ENCODE measurements at places on chromosomes 6 and 20.
A peak's percentile ranks its signal among the peaks of the same experiment; 100 is the strongest.

DNA sequence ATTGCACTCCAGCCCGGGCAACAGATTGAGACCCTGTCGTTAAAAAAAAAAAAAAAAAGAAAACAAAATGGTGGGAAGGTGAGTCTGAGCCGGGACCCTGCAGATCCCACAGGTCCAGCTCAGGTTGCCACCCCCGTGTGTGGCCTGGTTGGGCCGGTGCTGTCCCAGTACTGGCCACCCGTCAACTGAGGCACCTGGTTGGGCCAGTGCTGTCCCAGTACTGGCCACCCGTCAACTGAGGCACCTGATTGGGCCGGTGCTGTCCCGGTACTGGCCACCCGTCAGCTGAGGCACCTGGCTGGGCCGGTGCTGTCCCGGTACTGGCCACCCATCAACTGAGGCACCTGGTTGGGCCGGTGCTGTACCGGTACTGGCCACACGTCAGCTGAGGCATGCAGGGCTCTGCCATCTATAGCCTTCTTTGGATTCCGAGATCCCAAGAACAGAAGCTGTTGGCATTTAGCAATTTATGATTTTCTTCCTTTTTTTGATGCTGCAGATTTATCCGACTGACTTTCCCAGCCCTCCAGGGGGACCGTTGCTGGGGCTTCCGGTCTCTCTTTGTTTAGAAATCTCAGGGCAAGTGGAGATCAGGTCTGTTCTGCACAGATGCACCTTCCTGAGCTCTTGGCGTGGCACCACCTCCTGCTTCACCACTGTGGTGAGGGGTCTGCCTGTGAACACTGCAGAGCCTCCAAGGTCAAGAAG lies 113.8 kb downstream of the SYCP2 start:
- no peak for DNase-seq

DNA sequence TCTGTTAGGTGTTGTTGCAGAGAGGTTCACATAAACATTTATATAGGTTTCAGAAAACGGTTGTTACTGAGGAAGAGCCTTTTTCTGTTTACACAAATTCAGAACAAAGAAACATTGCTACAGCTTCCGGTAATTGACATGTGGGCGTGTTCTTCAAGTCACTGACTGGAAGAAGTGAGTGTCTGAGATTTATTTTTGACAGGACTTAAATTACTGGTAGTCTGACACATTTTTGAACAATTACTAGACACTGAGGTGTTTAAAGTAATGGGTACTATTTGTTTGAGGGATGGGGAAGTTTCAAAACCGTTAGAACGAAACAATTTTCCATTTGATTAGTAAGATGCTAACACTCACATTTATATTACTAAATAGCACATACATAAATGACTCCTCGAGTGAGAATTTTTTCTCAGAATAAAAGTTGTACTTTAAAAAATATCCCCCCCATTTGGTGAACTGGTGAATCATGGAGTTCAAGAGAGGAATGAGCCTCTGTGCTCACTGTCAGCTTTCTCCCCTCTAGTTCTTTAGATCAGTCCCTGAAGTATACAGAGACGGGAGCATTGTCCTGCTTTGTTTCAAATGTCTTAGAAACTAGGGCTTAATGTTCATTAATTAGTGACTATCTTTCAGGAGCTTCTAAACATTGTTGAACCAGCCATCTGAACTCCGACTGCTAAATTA lies 98.7 kb downstream of the TSHZ2 start:
- DNase-seq: no peak

DNA sequence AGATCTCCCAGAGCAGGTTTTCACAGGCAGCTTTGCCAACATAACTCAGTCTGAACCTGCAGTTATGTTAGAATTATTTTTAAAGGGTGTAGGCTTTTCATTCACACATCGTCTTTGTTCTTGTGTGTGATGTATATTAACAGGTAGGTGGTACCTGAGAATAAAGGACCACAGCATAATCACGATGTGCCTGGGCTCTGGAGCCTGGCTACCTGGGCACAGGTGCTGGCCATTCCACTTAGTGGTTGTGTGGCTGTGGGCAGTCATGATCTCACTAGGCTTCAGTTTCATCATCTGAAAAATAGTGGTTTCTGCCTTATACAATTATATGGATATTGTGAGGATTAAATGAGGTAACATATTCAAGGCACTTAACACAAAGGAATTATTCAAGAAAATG lies 6.4 kb downstream of the CD109 start:
- no peak for DNase-seq

DNA sequence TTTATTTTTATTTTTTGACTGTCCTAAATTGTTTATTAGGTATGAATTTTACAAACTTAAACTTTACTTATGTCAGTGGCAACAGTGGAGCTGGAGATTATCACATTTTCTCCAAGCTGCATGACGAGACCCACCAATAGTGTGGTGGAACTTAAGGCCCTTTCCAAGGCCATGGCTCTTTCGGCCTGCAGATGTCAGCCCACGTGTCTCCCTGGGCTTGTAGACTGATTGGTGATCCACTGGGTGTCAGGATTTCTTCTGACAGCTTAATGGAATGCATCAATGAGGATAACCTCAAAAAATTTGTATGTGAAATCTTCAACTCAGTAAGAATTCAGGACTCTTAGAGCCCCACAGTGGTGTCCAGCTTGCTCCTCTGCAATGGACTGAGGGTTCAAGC lies 32.3 kb upstream of the OVOL2 start:
- DNase-seq: no peak

GRCh38 chr20:1813674-1814635 lies 81.3 kb upstream of the SIRPA start:
- DNase-seq: no peak

- DNase-seq: no peak
Measured at GRCh38 chr20:58088105-58088504, 140.3 kb downstream of the ANKRD60 start.

DNA sequence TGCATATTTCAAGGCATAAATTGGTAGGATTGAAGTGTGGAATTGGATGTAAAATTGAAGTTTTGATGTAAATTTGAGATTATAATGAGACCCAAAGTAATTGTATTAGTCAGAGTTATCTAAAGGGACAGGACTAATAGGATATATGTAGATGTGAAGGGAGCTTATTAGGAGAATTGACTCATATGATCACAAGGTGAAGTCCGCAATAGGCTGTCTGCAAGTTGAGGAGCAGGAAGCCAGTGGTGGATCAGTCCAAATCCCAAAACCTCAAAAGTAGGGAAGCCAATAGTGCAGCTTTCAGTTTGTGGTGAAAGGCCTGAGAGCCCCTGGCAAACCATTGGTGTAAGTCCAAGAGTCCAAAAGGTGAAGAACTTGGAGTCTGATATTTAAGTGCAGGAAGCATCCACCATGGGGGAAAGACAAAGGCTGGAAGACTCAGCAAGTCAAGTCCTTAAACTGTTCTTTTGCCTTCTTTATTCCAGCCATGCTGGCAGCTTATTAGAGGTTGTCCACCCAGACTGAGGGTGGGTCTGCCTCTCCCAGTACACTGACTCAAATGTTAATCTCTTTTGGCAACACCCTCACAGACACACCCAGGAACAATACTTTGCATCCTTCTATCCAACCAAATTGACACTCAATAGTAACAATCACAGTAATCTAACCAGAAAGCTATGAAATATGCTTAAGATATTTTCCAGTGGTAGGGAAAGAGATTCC lies 442.6 kb upstream of the PTCHD4 start:
- DNase-seq: no peak

DNA sequence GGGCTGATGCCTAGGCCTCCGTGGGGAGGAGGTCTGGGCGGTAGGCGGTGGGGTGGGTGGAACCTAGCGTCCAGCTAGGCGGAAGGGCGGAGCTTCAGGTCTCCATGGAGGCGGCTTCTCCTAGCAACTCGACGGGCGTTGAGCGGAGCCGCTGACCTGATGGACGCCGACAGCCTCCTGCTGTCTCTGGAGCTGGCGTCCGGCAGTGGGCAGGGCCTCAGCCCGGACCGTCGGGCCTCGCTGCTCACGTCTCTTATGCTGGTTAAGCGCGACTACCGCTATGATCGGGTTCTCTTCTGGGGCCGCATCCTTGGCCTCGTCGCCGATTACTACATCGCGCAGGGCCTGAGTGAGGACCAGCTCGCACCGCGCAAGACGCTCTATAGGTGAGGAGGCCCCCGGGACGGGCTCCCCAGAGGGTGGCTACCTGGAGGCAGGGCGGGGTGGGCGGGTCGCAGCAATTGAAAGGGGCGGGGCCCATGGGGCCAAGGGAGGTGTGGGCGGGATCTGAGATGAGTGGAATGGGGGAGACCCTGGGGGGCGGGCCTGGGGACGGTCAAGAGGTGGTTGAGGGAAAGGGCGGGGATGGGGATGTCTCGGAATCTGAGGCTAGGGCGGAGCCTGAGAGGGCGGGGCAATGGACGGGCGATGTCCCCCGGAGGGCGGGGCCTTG lies at the start of gene RSPH9:
TSS of gene RSPH9 (plus strand) at position 97 of the 673 bp plus-strand sequence. CDS start at position 160, 63 bp downstream.
- DNase-seq: peak; percentile 48

DNA sequence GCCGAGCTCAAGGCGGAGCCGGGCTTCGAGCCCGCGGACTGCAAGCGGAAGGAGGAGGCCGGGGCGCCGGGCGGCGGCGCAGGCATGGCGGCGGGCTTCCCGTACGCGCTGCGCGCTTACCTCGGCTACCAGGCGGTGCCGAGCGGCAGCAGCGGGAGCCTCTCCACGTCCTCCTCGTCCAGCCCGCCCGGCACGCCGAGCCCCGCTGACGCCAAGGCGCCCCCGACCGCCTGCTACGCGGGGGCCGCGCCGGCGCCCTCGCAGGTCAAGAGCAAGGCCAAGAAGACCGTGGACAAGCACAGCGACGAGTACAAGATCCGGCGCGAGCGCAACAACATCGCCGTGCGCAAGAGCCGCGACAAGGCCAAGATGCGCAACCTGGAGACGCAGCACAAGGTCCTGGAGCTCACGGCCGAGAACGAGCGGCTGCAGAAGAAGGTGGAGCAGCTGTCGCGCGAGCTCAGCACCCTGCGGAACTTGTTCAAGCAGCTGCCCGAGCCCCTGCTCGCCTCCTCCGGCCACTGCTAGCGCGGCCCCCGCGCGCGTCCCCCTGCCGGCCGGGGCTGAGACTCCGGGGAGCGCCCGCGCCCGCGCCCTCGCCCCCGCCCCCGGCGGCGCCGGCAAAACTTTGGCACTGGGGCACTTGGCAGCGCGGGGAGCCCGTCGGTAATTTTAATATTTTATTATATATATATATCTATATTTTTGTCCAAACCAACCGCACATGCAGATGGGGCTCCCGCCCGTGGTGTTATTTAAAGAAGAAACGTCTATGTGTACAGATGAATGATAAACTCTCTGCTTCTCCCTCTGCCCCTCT lies 1.1 kb downstream of the CEBPB start:
- DNase-seq: no peak

DNA sequence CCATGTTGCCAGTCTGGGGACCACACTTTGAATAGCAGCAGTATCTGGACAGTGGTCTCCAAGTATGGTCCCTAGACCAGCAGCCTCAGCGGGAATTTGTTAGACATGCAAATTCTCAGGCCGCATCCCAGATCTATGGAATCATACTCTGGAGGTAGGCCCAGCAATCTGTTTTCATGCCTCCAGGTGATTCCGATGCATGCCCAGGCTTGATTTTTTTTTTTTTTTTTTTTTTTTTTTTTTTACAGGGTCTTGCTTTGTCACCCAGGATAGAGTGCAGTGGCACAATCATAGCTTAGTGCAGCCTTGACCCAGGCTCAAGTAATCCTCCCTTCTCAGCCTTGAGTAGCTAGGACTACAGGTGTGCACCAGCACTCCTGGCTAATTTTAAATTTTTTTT lies 682 bp upstream of the SLA2 start:
- DNase-seq: no peak

- DNase-seq: no peak
Measured at GRCh38 chr6:119322715-119323350, 26.7 kb downstream of the MAN1A1 start.

DNA sequence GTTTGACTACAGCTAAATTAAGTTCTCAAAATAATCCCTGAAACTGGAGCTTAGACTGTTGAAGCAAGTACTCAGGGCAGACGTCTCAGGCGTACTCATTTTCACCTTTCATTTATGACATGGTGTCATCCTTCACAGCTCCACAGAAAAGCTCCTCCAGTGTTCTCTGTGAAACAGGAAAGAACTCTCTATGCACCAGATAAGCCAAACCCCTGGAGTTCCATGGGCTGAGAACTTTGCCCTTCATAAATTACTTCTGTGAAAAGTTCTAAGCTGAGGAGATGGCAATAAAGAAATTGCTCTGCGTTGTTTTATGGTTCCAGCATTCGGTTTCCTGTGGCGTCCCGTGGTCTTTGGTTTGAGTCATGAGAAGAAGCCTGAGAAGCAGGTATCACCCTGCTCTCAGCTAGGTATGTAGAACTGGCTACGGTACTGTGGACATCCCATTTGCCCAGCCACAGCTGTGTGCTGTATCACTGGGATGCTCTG lies 20.2 kb upstream of the RREB1 start:
- no peak for DNase-seq
